ENCODE measurements at places on chromosomes 4 and X.
A peak's percentile ranks its signal among the peaks of the same experiment; 100 is the strongest.

DNA sequence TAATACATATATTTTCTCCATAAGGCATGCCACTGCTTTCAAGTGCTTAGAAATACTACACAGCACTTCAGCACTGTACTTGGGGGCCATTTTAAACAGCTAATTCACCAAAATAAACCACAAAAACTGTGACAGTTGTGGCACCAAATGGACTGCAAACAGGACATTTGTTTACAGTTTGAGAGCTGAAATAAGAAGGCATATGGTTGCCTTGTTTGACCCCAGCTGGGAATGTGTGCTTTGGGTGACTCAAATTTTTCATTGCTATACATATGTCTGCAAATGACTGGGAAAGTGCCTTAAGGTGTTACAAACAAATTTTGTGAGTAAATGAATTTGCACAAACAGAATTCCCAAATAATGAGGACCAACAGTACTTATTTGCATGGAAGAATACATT lies 124.2 kb downstream of the BANK1 start:
- DNase-seq = no peak

GRCh38 chrX:125382148-125382628 lies 62.5 kb downstream of the TEX13C start:
- DNase-seq = no peak

DNA sequence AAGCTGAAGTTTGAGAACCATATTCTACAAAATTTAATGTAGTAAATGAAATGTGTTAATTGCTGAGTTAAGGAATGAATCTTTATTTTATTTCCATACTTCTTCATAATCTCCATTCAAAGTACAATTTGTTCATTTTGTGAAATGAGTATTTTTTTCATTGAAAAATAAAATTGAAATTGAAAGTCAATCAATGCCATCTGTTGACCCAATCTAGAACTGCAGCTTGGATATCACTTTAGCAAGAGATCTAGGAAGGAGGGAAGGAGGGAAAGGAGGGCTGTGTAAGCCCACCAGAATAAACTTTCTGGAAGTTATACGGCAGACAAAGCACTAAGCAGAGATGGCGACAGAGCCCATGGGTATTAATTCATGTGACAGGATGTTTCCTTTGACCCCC lies 128.4 kb downstream of the ZMAT1 start:
- peak; percentile 0 for DNase-seq

GRCh38 chrX:133085785-133086184 lies 11.1 kb downstream of the USP26 start:
- DNase-seq = no peak

DNA sequence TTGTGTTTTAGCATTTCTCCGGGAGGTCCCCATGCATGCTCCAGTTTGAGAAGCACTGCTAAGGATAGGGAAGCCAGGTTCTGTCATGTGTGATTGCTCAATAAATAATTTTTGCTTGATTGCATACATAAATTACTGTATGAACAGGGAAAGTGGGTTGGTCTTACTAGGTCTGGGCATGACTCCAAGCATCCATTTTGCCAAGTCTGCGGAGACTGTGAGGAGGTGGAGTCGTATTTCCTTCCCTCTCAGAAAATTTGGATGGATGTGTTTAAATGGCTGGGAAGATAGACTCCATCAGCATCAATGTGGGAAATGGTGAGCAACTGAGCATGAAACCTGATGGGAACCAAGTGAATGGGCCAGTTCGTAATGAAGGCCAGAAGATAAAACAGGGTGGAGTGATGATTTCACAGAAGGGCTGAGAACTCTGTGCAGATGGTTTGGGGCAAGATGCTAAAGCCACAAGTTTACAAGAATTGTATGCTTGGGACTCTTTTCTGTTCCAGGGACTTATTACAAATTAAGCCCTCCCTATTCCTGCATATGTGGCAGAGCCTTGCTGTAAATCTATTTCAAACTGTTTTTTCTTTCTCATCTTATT lies 84.1 kb downstream of the NHS start:
- no peak for DNase-seq
